Activated T-cell treated with anti-CD3 and anti-CD28 coated beads for 1 hour (primary cell): ENCODE measurements at places on chromosomes 12 and 14.
A peak's percentile ranks its signal among the peaks of the same experiment; 100 is the strongest.

DNA sequence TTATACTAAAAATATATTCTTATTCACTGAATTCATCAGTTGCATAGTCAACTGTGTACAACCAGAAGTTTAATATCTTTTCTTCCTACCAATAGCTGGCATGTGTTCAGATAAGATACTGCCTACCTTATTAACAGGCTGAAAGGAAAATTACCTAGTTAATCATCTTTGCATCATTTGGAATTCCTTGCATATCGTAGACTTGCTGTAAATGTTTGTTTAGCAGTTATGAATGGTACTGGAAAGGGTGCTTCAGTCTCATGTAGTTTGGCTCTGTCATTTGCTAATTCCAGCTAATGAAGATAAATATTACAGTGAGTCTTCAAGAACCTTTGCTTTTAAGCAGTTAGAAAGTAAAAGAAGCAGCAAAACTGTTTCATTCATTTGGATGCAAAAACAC, 84.4 kb downstream of the PPHLN1 start:
- no peak for DNase-seq

DNA sequence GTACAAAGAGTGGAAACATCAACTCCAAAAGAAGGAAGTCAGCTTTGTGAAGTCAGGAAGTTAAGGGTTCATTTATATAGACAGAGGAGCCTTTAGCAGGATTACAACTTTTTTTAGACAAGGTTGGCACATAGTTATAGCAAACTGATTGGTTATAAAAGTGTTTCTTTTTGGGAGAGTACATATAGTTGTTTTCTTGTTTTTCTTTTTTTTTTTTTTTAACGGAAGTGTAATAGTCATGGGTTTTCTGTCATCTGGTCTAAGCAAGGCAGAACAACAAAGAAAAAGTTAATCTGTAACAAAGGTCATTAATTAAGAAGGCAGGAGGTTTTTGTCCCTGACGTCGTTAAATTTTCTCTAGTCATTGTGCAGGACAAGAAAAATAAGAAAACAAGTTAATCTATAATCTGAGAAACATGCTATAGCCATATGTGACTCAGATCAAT, 13.0 kb upstream of the MFAP5 start:
- no peak for DNase-seq

DNA sequence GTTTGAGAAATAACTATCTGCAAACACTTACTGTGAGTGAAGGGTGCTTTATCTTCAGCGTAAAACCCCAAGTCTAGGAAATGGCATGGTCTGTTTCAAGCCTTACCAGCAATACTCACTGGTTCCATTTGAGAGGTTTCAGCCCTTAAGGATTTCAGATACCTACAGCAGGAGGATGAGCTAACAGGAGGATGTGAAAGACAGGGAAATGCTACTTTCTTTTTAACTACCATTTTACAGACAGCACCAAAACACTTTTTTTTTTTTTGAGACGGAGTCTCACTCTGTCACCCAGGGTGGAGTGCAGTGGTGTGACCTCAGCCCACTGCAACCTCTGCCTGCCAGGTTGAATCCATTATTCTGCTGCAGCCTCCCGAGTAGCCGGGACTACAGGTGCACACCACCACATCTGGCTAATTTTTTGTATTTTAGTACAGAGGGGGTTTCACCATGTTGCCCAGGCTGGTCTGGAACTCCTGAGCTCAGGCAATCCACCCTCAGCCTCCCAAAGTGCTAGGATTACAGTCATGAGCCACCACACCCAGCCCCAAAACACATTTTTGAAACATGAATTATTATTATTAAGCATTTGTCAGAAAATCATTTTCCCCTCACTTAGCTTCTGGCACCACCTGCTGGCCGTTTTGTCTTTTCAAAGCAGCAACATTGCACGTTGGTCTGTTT, 4.6 kb downstream of the MTRFR start:
- DNase-seq, result peak; percentile 73

DNA sequence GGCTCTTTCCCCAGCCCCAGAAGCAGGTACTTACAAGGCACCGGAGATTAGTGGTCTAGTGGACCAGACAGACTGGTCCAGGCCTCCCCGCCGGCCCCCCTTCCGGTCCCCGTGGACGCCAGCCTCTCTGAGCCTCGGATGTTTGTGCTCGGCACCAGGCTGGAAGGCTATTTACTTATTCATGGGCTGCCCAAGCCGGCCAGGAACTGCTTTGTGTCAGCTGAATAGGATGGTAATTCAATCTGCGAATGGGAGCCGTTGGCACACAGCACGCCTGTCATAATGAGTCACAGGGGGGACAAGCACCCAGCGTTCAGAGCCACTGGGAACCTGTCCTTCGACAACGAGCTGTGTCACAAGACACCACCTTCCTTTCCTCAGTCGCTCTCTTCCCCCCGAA, 82.3 kb downstream of the RIMBP2 start:
- DNase-seq, result no peak

DNA sequence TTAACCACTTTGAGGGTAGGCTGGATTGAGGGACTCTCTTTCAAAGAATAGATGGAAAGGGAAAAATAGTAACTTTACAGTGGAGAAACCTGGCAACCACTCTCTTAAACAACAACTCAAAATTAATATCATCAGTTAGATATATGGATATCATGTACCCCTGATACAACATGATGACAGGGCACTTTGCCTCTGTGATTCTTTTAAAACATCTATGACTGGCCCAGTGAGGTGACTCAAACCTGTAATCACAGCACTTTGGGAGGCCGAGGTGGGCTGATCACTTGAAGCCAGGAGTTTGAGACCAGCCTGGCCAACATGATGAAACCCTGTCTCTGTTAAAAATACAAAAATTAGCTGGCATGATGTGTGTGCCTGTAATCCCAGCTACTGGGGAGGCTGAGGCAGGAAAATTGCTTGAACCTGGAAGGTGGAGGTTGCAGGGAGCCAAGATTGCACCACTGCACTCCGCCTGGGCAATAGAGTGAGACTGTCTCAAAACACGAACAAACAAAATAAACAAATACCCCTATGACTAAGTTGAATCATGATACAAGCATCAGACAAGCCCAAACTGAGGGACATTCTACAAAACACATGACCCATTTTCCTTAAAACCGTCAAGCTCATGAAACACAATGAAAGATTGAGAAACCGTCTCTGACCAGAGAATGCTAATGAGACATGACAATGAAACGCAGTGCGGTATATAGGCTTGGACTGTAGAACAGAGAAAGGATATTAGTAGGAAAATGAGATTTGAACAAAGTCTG, 26.4 kb upstream of the SLC7A8 start:
- no peak for DNase-seq

DNA sequence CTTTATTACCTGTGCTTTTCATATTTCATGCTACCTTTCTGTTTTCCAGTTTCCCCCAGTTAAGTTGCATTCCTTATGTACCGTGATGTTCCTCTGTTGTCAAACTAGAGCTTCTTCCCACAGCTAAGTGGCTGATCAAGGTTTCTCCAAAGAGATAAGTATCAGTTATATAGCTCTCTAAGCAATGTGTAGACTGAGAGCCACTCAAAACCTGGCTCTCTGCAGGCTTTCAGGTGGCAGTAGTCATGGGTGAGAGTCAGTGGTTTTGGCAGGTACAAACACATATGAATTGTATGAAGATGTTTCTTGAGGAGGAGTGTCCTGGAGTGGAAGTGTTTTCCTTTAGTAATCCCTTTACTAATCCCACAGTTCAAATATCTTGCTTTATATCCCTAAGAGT, 28.4 kb downstream of the TXNRD1 start:
- no peak for DNase-seq

DNA sequence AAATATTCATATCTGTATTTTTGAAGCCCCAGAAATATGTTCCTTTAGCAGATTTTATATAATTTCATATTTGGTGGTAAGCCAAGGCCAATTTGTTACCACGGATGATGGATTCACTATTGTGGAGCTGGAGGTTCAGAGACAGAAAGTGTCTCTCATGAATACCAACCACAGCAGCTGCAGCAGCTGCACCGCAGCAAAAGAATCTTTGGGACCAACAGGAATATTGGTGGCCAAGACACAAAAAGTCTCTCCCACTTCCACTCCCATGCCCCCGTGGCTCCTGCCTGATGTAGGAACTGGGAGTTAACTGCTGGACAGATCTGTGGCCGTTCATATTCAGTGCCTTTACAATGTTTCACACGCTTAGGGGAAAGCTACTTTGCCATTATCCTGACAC, 155.3 kb downstream of the ADAMTS20 start:
- DNase-seq, result no peak

GRCh38 chr12:76915361-76916169, 36.7 kb upstream of the CSRP2 start:
- no peak for DNase-seq
